ENCODE measurements at places on chromosomes 2 and 18.
A peak's percentile ranks its signal among the peaks of the same experiment; 100 is the strongest.

DNA sequence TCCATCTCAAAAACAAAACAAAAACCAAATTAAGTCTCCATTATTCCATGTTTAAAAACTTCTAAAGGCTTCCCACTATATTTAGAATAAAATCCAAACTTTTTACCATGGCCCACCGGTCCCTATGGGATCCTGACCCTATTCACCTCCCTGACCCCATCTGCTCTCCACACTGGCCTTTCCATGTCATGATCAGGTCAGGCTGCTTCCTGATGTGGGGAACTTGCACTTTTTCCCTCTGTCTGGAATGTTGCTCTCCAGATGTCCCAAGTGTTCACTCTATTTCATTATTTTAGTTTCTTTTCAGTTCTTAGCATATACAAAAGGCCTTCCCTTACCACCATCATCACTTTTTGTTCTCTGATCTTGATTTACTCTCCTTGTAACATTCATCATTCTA lies 7.5 kb upstream of the MTA3 start:
- DNase-seq, result no peak

GRCh38 chr18:22314420-22314819 lies 103.3 kb downstream of the CTAGE1 start:
- peak; percentile 81 for DNase-seq

DNA sequence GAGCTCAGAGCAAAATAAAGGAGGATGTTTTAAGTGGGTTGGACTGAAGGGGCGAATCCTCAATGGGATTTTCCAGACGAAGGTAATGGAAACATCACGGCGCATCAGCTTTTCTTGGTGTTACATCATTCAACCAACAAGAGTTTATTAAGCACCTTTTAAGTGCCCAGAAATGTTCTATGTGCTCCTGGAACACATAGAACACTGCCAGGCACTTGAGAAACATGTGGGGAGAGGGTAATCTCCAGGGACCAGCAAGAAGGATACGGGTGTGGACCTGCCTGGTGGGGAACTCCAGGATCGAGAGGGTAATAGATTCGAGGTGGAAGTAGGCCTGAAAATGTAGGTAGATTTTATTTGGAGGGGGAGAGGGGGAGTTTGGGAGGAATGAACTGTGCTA lies 168.6 kb downstream of the PRKCE start:
- DNase-seq, result no peak

- DNase-seq, result no peak
Measured at GRCh38 chr2:136248242-136248641, 130.3 kb upstream of the CXCR4 start.

- peak; percentile 55 for DNase-seq
Measured at GRCh38 chr2:126930970-126931590, 32.4 kb downstream of the TEX51 start.

DNA sequence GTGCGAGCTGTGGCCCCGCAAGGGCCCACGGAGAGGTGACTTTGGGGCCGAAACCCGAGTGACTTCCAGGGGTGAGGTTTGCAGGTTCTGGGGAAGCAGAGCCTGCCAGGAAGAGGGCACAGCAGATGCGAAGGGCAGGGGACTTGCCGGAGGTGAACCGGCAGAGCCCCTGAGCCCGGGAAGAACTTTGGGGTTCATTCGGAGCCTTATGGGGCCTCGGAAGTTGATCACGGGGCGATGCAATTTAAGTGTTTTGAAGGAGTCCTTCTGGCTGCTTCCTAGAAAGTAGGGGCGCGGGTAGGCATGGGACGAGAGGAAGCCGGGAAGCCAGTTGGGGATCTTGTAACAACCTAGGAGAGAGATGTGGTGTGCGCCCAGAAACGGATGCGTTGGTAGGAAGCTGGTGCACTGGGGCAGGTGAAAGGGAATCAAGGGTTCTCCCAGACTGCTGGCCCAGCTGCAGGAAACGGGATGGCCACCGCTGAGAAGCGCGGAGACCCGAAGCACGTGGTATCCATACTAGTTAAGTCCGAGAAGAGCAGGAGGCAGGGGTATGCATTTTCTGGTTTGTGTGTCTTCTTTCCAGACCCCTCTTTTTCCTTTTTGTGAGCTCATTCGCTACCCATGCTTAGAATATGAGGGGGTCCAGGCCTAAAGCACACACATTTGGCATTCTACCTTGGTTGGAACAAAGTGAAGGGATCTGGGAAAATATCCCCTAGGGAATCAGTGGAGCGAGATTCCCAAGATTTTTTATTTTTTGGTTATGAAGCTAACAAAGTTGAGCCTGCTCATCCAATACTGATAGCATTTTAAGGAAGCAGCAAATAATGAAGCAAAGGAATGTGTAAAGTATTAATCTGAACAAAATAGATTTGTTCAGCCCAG lies 758 bp downstream of the SCLY start:
- peak; percentile 60 for DNase-seq

DNA sequence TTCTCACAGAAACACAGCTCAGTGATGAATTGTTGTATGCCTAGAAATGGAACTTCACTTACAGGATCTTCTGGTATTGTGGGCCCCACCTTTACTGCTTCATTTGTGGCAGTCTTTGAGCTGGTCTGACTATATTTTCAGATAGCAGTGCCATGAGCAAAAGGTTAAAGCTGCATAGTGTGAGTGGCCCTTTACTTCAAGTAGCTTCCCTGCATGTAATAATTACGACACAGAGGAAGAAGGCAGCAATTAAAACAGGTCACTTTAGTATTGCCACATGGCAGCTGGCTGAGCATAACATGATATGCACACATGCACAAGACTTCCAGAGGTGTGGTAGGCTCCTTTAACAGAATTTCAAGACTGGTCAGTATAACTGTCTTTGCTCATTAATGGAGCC lies 426.3 kb upstream of the ZEB2 start:
- no peak for DNase-seq

- no peak for DNase-seq
Measured at GRCh38 chr2:51219468-51219867, 187.5 kb upstream of the NRXN1 start.

- no peak for DNase-seq
Measured at GRCh38 chr2:114127372-114127771, 237.5 kb downstream of the ACTR3 start.

All from right atrium auricular region (tissue), 2 donors.